ENCODE measurements at places on chromosomes 2 and 18.

- no peak for DNase-seq
Observed at GRCh38 chr2:186523791-186524190, 37.7 kb downstream of the ZC3H15 start.

GRCh38 chr2:59339121-59339836 is 1098.2 kb upstream of the FANCL start:
- no peak for DNase-seq

- DNase-seq = no peak
Observed at GRCh38 chr2:10168221-10168620, 45.7 kb downstream of the RRM2 start.

- no peak for DNase-seq
Observed at GRCh38 chr2:216536734-216537210, 38.1 kb downstream of the RPL37A start.

DNA sequence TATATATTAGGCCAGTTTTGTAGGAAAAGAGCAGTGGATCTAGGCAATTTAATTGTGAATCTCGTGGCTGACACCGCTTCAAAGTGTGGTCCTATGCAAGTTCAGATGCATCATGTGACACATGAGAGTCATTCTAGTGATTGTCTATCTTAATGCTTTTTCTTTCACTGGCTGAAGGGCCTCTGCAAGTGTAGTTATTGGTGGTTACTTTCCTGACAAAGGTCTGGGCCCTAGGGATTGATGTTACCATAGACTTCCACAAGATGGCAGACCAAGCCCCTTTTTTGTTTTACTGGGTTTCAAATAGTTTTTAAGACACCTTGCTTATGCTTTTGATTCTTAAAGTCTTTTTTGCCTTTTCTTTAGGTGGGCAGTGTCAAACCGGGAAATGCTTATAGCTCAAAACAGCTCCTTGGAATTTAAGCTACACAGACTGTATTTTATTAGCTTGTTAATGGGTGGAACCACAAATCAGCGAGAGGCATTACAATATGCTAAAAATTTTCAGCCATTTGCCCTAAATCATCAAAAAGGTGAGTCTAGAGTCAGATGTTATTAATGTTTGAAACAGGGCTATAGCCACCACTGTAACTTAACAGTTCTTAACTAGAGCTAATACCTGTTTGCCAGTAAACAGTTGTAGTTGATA is 25.9 kb downstream of the CD8A start:
- DNase-seq = peak; percentile 22

GRCh38 chr2:73268830-73269685 is 15.2 kb downstream of the FBXO41 start:
- peak; percentile 60 for DNase-seq

- DNase-seq = no peak
Observed at GRCh38 chr2:134402410-134402809, 148.5 kb downstream of the MGAT5 start.

DNA sequence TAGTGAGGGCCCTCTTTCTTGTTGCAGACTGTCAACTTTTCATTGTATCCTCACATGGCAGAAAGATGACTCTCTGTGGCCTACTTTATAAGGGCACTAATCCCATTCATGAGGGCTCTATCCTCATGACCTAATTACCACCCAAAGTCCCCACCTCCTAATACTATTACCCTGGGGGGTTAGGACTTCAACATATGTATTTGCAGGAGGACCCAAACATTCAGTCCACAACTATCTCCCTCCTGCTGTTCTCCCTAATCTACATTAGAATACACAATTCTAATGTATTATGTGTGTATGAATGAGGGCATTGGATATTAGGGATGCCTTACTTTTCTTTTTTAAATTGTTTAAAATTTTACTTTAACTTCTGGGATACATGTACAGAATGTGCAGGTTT is 246.0 kb upstream of the TANK start:
- no peak for DNase-seq

GRCh38 chr18:74242438-74243096 is 49.2 kb downstream of the CYB5A start:
- no peak for DNase-seq

- DNase-seq = no peak
Observed at GRCh38 chr18:55477860-55478581, 110.0 kb downstream of the TCF4 start.

GRCh38 chr2:216606551-216607276 is 26.5 kb upstream of the IGFBP2 start:
- no peak for DNase-seq

DNA sequence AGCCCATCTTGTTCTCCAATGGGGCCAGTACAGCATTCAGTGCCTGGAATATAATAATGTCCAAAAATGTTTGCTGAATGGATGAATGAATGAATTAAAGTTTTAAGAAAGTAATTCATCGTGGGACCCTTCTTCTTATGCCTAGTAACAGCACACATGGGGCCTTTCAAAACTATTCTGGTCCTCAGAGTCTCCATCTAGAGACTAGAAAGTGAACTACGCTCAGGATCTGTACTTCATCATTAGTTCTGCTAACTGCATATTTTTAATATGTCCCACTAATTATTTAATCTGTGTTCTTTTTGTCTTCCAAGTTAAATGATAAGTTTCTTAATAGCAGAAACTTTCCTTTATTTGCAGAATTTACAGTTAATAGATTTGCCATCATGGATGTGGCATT is 172.5 kb downstream of the SMAD2 start:
- no peak for DNase-seq

DNA sequence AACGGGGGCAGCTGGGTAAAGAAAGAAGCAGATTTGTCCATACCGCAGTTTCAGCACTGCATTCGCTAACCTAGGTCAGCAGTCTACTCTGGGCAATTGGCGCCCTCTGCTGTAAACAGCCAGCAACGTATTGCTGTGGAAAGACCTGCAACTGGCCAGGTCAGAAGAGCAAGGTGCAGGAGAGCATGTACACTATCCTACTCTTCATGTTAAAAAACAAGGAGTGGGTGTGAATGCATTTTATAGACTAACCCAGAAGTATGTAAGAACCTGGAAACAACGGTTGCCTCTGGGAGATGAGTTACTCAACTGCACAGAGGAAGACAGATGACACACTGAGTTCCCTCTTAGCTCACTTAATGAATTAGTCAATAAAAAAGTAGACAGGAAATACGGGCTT is 6.2 kb downstream of the MRPS5 start:
- DNase-seq = peak; percentile 66

GRCh38 chr2:157726946-157727345 is 98.3 kb upstream of the ACVR1C start:
- no peak for DNase-seq

DNA sequence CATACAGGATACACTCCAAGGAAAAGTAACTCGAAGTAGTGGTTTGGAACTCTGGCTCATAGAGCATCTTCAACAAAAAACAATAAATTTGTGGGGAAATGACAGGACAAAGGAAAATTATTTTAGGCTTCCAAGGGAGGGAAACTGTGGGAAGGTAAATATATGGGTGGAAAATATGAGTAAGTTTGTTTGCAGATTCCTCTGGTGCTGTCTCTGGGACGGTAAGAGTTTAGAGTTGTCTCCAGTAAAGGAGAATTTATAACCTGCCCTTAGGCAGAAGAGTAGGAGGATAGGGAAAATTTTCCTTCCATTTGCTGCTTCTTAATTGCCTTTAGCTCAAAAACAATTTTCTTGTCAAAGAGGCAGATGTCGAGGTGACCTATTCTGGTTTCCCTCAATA is 19.3 kb downstream of the HNMT start:
- no peak for DNase-seq

DNA sequence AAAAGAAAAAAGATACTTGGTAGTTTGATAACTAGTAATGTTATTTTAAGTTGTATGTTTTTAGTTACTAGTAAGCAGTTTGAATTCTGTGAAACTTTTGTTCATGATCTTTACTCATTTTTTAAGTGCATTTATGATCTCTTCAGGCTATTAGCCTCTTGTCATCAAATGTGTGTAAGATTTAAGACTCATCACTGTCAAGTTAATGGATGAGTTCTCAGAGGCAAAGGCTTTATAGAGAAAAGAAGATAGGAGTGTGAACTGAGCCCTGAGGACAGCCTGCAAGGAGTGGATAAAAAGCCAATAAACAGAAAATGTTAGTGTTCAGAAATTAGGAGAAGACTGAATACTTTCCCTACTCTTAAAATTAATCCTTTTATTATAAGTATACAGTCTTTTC is 13.5 kb downstream of the NDUFV2 start:
- no peak for DNase-seq

Measured in activated naive CD4-positive, alpha-beta T cell treated with anti-CD3 and anti-CD28 coated beads, Interleukin-2, amount 50 U/mL, for 72 hours (primary cell).